Stimulated activated CD8-positive, alpha-beta memory T cell treated with anti-CD3 and anti-CD28 coated beads, Interleukin-2, amount 100 ng/mL, for 1 hour (primary cell): ENCODE measurements at places on chromosomes 3 and 15.

DNA sequence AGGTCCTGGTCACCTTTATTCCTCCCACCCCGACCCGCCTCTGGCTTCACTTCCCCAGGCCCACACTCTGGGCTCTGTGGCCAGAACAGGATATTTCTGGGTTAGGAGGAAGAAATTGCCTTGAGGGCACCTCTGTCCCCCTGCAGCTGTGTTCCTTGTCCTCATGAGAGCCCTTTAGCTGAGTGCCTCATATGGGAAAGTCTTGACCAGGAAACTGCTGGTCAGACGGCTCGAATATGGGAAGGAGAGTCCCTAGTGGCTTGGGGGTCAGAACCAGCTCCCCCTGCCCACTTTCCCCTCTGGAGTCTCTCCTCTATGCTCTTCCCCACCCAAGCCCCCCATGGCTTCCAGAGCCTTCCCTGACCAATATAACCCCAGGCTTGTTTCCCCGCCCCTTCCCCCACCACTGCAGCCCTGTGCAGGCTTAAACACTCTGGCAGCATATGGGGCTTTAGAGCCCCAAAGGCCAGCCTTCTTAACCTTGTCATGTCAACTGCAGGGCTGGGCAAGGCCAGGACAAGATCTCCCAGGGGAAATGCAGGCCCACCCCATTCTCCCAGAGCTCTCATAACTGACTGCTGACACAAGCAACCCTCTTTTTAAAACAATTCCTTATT lies 36.4 kb downstream of the SEC22C start:
- DNase-seq = no peak

DNA sequence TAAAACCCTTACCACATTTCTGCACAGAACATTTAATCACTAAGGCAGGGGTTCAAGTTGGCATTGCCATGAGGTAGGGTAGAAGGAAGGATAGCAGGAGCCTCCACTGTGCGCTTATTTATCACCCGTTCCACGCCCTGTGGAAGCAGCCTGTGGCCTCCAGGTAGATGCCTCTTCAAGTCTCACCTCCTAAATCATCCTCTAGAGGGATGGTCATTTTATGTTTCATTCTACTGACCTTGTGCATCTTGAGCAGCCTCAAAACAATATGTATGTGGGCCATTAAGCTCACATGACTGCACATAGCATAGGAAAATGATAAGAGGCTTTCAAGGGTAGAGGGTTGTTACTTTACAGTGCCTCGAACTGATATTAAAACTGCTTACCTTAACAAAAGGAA lies 546.2 kb downstream of the GRM7 start:
- DNase-seq = no peak

- no peak for DNase-seq
These were observed 12.4 kb downstream of the PFN2 start for GRCh38 chr3:149958171-149958796.

DNA sequence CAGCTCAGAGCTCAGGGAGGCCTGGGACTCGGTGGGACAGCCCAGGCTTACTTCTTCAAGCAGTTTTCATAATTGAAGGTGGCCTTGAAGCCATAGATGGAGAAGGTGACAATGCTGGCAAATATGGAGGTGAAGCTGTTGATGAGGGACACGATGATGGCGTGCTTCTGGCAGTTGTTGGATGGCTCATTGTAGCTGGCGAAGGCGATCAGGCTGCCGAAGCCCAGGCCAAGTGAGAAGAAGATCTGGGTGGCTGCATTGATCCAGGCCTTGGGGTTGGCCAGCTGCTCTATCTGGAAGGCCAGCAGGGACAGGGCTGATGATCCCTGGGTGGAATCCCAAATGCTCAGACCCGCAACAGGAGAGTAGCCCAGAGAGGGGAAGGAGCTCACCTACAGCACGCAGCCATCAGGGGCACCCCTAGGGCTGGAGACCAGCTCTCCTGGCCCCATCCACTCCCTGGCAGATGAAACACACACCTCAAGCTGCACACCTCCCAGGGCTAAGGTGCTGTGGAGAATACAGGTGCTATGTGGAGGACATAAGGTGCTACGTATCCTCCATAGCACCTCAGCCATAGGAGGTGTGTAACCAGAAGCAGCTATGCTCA lies 25.1 kb downstream of the SLC6A20 start:
- DNase-seq = no peak

GRCh38 chr3:16311960-16312451 lies 47.0 kb downstream of the OXNAD1 start:
- DNase-seq = no peak

DNA sequence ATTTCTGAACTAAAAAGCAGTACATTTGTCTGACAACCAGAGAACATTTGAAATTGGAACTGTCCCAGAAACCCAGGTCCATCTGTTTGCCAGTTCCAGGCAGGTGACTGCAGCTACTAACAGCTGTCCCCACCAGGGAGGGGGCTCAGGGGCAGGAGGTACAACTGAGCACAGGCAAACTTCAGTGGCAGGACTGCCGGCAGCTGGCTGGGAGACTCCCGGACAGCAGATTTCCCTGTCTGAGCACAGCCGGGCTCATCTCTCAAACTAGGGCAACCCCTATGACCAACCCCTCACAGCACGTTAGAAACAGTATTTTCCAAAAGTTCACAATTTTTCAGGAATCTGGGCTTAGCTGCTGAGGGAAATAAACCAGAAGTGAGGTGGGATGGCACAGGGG lies 88.8 kb downstream of the MEGF11 start:
- DNase-seq = no peak

DNA sequence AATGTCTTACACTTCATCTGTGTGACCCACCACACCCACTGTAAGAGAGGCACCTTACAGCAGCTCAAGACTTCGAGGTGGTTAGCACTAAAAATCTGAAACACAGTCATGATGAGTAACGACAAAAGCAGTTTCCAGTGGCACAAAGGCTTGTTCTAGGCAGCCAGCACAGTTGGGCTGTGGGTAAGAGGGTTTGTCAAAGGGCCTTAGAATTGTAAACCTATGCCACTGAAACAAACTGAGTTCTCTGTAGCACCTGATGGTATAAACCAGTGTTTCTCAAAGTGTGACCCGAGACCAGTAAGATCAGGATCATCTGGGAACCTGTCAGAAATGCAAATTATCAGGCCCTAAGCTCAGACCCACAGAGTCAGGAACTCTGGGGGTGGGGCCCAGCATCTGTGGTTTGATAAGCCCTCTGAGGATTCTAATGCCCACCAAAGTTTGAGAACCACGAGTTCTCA lies 36.5 kb downstream of the DAPK2 start:
- DNase-seq = peak; percentile 11

- no peak for DNase-seq
These were observed 133.6 kb upstream of the RAP2B start for GRCh38 chr3:153028381-153028780.

- DNase-seq = no peak
These were observed 247.4 kb downstream of the ARRDC4 start for GRCh38 chr15:98207928-98208327.
